Choroid plexus epithelial cell (primary cell): ENCODE measurements at places on chromosomes 1 and 21.

- no peak for DNase-seq
These were observed 128.0 kb upstream of the DPYD start for GRCh38 chr1:98048751-98049325.

DNA sequence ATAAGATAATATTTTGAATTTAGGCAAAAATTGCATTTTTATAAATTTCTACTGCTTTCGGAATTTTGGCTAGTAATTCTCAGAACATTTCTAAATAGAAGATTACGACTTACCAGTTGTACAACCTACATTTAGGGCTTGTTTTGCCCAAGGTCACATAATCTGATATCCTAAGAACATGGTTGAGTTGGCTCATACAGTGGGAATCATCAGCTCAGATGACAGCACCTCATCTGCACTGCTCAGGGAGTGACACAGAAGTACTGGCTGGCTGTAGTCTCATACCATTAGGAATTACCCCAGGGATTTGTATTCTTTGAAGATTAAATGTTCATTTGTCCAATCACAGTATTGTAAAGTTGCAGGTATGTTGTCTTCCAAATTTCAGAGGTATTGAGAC, 217.6 kb downstream of the ADGRL2 start:
- no peak for DNase-seq

- DNase-seq: peak; percentile 8
These were observed 92.6 kb downstream of the ADGRL4 start for GRCh38 chr1:78913950-78914349.

GRCh38 chr1:207644166-207644851, 624 bp upstream of the CR1L start:
- no peak for DNase-seq

GRCh38 chr1:201825245-201825644, 3.7 kb upstream of the IPO9 start:
- no peak for DNase-seq

DNA sequence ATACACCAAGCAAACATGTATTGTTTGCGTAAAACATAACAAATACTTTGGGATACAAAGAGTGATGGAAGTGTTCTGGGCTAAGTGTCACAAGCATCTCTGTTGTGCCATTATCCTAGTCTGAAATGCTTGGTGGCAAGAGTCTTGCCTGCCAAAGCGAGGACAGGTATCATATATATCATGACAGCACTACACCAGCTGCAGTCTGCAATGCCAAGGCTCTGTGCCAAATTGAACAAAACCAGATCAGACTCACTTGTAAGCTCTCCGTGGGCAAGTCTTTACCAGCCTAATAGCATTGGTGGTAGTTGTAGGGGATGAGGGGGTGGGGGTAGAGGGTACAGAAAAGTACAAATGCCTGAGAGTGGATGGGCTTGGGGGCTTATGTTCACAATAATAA, 119.2 kb downstream of the RWDD3 start:
- no peak for DNase-seq

DNA sequence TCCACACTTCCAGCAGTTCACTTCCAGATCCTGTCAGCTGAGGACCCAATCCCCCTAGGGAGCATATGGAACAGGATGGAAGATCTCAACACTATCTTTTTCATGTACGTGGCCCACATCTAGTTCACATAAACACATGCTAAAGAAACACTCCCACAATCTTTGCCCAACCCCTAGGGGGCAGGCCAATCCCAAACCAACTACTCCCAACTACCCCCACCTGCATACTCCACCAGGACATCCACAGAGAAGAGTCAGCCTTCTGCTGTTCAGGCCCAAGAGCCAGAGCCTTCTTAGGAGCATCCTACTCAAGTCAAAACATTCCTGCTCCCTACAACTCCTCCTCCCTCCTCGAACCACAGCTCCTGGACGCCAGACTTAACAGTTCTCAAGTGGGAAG, 5.6 kb upstream of the SLC5A9 start:
- no peak for DNase-seq

GRCh38 chr1:216123446-216124191, 299.6 kb downstream of the USH2A start:
- no peak for DNase-seq

DNA sequence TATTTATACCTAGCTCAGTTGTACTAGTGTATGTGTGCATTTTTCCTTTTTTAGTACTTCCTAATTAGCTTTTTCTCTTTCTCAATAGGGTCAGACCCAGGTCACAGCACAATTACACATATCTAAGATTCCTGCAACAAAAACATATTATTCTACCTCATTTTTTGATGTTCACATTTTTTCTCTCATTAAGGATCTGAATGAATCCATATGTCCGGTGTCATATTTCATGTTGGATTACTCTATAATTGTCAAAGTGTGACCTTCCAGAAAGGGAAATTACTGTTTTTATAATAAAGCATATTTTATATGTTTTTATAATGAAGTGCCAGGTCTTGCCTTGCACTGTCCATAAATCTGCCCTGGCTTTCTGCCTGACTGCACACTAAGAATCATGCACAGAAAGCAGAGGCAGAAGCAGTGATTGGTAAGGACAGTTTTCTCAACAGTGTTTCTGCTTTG, 143.7 kb downstream of the KCNT2 start:
- peak; percentile 71 for DNase-seq

- no peak for DNase-seq
These were observed 2.0 kb downstream of the IFI16 start for GRCh38 chr1:159011751-159012150.

DNA sequence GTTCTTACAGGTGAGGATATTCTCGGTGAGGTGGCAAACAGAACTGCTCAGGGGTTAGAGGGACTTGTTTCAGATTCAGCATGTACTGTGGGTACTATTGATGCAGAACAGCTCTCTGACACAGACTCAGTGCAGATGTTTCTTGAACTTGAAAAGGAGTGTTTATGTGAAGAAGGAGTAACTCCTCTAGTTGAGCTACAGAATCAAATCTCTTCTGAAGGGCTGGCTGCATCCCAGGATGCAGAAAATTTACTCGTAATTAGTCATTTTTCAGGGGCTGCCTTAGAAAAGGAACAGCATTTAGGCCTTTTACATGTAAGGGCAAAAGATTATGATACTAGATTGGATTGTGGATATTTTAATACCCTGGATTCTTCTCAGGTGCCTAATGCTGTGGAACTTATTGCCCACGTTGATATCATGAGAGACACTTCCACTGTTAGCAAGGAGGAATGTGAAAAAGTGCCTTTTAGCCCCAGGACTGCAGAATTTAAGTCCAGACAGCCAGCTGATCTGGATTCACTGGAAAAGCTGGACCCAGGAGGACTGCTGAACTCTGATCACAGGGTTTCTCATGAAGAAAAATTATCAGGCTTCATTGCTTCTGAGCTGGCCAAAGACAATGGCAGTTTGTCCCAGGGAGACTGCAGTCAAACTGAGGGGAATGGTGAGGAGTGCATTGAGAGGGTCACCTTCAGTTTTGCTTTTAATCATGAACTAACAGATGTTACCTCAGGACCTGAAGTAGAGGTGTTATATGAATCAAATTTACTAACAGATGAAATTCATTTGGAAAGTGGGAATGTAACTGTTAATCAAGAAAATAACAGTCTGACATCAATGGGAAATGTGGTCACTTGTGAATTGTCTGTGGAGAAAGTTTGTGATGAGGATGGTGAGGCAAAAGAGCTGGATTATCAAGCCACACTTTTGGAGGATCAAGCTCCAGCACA, 79.6 kb upstream of the BMP8A start:
- no peak for DNase-seq

GRCh38 chr1:23591460-23592208, 32.3 kb upstream of the ID3 start:
- DNase-seq: peak; percentile 30

DNA sequence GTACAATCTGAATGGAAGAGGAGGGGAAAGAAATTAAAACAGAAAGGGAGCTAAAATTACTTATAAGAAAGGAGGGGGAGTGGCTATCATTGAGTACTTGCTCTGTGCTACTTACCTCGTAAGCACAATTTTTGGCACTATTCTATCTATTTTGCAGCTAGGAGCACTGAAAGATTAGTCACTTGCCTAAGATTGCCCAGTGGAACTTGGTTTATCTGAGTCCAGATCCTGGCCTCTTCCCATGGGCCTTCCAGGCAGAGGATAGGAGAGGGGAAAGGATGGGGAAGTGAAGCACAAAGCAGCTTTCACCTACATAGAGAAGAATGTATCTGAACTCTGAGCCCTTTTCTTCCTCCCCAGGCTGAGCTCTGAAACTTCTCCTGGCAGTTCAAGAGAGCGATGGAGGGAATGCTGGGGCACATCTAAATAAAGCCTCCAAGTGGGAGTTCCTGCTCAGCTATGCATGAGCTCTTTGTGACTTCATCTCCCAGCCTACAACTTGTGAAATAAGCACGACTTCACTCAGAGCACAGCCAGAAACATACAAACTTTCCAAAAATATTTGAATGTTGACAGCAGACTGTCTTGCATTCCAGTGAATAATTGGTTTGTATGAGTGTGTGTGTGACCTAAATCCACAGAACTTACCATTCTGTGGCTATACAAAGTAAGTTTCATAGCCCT, 29.4 kb downstream of the HMGB4 start:
- peak; percentile 1 for DNase-seq

DNA sequence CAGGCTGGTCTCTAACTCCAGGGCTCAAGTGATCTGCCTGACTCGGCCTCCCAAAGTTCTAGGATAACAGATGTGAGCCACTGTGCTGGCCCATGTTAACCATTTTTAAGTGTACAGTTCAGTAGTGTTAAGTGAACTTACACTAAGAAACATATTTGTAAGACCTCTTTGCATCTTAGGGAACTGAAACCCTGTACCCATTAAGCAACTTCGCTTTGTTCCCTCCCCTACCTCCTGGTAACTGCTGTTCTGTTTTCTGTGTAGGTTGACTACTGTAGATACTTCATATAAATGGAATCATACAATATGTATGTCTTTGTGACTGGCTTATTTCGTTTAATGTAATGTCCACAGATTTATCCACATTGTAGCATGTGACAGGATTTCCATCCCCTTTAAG, 11.0 kb downstream of the NUDC start:
- DNase-seq: no peak

GRCh38 chr21:42277593-42277992, 37.6 kb downstream of the TFF3 start:
- no peak for DNase-seq

DNA sequence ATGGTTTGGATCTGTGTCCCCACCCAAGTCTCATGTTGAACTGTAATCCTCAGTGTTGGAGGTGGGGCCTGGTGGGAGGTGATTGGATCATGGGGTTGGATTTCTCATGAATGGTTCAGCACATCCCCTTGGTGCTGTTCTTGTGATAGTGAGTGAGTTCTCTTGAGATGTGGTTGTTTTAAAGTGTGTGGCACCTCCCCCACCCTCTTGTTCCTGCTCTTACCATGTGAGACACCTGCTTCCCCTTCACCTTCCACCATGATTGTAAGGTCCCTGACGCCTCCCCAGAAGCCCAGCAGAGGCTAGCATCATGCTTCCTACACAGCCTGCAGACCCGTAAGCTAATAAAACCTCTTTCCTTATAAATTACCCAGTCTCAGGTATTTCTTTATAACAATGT, 55.8 kb downstream of the SUSD4 start:
- no peak for DNase-seq

DNA sequence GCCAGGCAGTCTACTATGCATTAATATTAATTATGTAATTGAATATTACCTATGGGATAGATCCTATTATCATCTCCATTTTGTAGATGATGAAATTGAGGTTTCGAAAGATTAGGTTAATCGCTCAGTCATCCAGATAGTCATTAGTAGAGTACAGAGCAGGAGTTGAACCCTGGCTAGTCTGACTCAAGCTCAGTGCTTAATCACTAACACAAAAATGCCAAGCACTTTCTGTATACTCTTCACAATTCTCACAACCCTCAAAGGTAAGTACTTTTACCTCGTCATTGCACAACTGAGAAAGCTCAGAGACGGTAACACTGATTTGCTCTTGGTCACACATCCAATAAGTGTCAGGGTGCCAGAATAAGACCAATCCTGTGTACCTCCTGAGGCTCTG, 280.2 kb upstream of the PLXNA2 start:
- DNase-seq: no peak

DNA sequence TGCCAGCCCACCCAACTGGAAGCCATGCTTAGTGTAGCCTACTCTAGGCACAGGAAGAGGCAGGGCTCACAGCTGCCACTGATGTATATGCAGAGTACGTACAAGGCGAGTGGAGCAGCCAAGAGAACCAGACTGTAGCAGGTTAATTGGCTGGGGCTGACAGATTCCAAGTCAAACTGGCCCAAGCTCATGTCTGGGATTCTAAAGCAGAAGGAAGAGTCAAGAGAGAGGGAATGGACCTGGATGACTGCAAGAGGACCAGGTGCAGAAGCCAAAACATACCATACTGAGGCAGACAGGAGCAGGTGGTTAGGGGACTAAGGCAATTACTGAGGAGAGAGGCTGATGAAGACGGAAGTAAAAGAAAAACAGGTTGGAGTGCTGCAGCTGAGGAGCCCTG, 51.3 kb upstream of the LRRN2 start:
- DNase-seq: no peak

GRCh38 chr1:42040159-42040558, 113.1 kb upstream of the GUCA2B start:
- DNase-seq: no peak

- DNase-seq: no peak
These were observed 9.6 kb upstream of the DUSP12 start for GRCh38 chr1:161739865-161740566.

GRCh38 chr1:3054474-3054873, 14.5 kb upstream of the PRDM16 start:
- no peak for DNase-seq

DNA sequence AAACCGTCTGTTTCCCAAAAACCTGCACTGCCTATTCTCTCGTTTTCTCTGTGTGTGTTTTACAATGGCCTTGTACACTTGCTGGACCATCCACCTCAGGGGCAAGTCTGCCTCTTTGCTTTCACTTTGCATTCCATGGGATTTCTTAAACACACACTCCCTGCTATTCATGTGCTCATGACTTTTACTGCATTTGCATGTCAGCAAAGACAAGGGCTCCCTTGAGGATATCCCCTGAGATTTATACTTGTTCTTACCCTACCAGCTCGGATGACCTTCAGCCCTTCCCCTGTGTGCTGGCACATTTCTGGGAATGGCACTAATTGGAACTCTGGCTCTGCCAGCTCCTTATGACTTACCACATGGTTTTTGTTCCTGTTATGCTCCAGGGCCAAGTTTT, 386.9 kb downstream of the AMY1C start:
- DNase-seq: no peak

DNA sequence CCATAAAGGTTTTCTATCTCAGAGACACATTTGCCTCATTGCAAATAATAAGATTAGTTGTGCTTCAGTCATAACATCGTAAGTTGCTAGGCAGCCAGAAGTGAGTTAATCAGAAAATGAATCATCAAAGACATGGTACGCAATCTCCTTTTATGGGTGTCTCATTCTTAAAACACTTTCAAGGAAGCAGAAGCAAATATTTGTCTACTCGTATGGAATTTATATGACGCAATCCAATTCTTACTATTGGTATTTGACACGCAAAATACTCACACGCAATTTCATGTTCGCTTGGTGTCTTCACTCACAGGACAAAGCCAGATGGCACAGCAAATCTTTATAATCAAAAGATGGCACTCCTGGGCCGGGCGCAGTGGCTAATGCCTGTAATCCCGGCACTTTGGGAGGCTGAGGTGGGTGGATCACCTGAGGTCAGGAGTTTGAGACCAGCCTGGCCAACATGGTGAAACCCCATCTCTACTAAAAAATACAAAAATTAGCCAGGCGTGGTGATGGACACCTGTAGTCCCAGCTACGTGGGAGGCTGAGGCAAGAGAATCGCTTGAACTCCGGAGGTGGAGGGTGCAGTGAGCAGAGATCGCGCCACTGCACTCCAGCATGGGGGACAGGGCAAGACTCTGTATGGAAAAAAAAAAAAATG, 56.4 kb downstream of the HLCS start:
- DNase-seq: peak; percentile 98

- DNase-seq: no peak
These were observed 45.2 kb downstream of the NENF start for GRCh38 chr1:212477680-212478466.
